NT2/D1 (cell line): ENCODE measurements at places on chromosomes 7 and 10.

DNA sequence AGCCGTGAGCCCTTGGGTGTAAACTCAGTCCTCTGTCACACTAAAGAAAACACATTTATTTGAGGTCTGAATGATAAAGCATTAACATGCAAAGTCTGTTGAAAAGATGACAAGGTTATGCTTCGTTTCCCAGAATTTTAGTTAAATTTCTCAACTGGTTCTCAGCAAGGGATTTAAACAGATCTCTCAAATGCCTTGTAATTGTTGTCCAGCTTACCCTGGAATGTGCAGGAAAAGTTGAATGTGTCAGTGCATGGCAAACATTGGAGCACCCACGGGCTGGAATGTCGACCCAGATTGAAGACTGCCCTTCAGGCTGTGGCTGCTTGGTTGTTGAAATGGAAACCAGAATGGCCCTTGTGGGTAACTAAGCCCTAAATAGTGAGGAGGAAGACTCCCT, 191.8 kb downstream of the TRIL start:
- no peak for DNase-seq

DNA sequence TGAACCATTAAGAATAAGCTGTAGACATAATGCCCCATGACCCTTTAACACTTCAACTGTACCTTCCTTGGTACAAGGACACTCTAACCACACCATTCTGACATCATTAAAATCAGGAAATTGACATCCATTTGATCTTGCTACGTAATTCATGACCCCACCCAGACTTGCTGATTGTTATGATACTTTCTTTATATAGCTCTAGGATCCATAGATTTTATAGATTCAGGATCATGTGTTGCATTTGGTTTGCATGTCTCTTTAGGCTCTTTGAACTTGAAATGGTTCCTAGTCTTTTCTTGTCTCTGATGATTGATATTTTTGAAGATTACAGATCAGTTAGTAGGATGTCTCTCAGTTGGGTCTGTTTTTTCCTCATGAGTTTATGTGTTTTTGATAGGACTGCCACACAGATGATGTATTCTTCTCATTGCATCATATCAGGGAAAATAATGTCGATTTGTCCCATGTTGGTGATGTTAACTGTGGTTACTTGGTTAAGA, 13.5 kb downstream of the CCM2 start:
- DNase-seq = no peak

DNA sequence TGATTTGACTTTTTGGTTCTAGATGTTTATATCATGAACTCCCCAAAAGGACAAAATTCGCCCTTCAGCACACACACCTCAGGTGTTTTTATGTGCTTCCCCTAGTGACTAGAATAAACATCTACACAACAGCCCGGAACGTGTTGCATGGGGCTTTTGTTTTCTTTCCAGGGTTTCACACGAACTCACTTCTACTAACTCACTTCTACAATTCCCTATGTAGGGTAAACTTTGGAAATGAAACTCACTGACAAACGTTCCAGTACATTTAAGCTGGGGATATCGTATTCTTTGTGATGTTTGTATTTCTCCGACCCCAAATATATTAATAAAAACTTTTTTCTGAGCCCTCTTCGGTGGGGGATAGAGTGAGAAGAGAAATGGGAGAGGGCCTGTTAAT, 1.4 kb downstream of the TRA2A start:
- peak; percentile 23 for DNase-seq

DNA sequence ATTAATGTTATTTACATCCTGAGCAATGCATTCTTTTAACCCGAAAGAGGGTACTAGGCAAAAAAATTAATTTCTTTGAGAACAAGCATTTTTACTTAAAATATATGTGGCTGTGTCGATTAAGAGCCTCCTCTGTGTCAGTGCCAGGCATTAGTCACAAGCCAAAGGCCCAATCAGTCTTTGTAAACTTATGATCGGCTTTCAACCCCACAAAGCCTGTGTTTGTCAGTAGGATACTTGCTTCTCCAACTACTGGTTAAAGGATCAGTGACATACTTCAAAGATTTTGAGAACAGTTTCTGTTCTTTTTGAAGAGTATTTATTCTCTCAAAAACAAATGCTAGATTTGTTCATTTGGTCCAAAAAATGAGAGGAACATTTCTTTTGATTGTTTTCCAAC, 159.3 kb downstream of the NRCAM start:
- DNase-seq = no peak

GRCh38 chr10:58304099-58304633, 30.6 kb upstream of the UBE2D1 start:
- no peak for DNase-seq

- DNase-seq = no peak
These were observed 144.2 kb downstream of the CTTNBP2 start for GRCh38 chr7:117728890-117729624.

DNA sequence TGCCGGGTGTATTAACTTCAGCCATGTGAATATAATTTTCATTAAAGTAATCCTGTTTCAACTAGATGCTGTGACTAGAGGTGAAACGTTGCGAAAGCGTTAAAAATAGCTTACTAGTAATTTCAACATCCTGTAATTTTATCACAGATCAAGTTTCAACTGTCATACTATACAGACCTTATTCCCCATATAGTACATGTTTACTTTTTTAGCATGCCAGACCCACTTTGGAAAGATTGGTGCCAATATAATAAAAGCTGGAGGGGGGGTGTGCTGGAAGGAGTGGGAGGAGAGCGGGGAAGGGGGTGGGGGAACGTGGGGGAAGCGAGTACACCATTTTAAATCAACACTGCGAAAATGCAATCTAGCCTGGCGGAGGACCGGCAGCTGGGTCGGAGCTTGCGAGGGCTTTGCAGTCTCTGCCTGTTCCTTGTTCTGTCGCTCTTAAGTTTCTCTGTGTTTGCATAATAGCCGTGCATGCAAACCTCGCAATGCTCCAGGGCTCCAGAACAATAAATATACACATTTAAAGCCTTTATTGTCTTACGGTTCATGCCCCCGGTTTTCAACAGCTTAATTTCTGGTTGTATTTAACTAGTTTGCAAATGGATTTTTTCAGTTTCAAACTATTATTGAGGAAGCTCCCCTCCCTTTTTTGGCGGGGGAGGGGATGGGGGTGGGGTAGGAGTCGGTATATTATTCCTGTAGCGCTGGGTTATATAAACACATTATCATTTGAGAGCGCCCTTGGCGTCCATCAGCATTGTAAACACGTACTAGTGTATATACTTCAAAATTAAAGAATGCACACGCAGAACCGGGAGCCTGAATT, 1.3 kb upstream of the ARID5B start:
- DNase-seq = no peak

- DNase-seq = no peak
These were observed 1.3 kb downstream of the PGAM2 start for GRCh38 chr7:44063894-44064651.

GRCh38 chr10:119252051-119252465, 44.7 kb downstream of the GRK5 start:
- no peak for DNase-seq

DNA sequence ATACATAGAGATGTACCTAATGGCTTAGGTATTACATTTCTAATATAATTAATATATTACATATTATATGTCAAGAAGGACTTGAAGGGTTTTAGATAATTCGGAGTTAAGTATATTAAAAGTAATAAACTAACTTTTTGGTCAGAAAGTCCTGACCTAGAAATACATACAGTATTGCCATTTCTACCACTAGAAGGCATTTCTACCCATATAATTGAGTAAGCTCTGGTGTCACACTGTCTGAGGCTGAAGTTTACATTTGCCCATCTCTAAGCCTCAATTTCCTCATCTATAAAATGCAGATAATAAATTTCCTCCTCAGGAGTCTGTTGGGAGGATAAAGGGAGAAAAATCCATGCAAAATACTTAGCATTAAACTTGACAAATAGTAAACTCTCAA, 7.1 kb downstream of the FKBP14 start:
- DNase-seq = no peak

DNA sequence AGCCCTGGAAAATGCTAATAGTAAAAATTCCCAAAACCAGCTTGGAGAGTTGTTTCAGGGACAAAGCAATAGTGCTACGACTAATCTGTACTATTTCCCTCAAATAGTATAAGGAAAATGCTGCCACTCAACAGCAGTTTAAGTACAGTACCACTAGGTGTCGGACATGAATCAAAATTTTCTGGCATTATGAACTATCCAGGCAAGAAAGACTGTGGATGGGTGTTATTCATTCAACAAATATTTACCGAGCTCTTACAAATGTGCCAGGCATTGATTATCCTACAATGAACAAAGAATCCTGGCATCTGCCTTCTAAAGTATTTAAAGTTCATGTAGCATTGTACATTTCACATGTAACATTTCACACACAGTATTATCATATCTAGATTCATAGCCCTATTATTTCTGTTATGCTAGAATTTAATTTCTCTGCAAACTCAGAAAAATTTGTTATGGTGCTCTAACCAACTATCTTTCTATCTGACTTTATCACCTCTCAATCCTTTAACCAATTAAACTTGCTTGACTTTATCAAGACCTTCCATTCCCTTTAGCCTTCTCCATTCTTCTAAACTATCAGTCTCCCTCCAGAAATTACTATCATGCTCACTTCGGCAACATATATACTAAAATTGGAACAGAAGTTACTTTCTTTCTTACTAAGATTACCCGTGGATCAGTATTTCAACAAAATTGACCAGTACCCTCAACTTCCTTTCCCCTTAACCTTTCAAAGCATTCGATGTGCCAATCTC, 80.6 kb downstream of the ARHGAP21 start:
- peak; percentile 16 for DNase-seq

DNA sequence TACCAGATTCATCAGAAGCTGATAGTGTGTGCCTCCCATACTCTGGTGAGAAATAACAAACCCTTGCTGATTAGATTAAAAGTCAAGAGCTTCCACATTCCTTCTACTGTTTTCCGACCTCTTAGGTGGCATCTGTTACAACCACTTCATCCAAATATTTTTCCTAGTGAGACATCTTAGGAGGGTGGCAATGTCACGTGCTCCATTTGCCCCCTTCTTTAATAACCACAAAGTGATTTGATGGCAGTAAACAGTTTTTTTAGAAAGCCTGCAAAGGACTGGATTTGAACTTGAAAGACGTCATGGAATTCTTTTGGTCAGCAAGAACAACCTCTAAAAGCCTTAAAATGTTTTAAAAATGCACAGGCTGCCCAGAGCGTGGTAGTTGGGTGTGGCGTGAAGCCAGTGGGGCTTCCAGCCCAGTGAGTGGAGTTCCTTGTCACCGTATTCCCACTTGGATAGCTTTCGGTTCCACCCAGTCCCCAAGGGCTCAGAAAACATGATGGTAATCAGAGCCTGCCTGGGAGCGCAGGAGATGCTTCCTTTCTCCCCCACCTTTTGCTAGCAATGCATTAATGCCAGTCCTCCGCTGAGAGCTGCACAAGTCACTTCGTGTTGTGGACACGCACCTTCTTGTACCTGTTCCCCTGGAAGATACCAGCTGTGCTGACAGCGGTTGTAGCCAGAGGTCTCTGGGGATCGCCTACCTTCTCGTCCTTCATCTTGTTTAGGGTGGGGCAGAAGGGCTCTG, 256.4 kb downstream of the KIAA1217 start:
- DNase-seq = no peak

DNA sequence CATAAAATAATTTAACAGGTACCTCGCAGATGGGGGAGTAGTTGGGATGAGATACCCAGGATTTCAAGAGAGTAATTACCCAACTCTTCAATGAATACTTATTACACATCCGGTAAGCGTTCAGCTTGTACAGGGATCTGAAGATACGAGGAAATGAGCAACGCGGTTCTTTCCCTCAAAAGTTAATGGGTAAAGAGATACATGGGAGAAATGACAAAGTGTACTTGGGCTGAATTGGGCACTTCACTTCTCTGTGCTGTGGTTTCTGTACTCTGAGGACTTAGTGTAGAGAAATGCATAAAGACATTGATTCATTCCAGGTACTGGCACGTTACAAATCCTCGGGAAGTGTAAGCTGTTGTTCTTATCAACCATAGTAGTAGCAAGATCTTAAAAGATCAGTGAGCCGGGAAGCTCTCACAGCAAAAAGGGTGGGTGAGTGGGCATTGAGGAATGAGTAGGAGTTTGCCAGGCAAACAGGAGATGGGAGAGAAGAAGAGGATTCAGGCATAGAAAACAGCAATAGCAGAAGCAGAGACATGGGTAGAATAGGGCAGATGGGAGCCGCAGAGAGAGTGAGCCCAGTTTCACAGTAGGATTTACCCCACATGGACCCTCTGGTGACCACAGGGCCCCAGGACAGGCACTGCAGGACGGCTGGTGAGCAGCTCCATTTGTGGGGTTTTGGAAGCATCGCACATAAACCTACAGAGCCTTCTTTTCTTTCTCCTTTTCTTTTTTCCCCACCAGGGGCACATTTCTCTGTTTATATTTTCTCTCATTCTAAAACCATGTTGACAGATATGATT, 304.3 kb upstream of the PITRM1 start:
- no peak for DNase-seq

GRCh38 chr7:91041901-91042484, 222.2 kb upstream of the FZD1 start:
- no peak for DNase-seq

- DNase-seq = no peak
These were observed 69.5 kb upstream of the ZNF92 start for GRCh38 chr7:65304175-65304574.

- DNase-seq = no peak
These were observed 110.9 kb downstream of the SGMS1 start for GRCh38 chr10:50512743-50513416.

GRCh38 chr10:117492504-117492903, 50.0 kb upstream of the EMX2 start:
- DNase-seq = no peak

- DNase-seq = no peak
These were observed 25.4 kb upstream of the ST8SIA6 start for GRCh38 chr10:17479822-17480221.

GRCh38 chr7:6271060-6271658, 1.3 kb downstream of the CYTH3 start:
- DNase-seq = no peak

DNA sequence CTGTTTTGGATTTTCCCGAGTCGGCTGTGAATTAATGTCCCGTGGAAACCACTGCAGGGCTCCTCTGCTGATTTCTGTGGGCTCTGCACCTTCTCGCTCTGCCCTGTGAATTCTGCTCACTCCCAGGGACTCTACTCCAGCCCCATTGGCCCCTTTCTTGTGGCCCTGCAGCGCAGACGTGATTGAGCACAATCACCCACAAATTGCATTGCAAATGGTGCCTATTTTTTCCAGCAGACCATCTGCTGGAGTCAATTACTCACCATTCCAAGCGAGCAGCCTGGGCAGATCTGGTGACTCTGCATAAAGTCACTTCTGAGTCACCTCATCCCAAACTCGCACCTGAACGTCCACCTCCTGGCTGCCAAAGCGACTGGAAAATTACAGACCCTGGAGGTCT, 235.8 kb downstream of the PAXIP1 start:
- no peak for DNase-seq
